ENCODE measurements at places on chromosomes 7 and 10.

DNA sequence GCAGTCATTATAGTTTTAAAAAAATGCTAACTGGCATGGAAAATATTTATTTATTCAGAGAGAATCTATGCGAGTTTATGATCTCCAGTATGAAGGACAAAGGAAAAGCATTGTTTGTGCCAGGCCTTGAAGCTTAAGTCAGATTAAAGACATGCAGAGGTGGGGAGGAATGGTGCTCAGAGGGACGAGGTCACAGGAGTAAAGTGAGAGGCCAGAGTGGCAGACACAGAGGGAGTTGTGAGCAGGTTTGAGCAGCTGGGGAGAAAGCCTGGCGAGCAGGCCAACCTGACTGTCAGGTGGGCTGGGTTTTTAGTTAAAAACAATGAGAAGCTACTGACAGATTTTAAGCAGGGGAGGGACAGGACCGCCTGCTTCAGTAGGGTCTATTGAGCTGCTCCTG is 6.8 kb upstream of the CCNY start:
- DNase-seq = no peak

DNA sequence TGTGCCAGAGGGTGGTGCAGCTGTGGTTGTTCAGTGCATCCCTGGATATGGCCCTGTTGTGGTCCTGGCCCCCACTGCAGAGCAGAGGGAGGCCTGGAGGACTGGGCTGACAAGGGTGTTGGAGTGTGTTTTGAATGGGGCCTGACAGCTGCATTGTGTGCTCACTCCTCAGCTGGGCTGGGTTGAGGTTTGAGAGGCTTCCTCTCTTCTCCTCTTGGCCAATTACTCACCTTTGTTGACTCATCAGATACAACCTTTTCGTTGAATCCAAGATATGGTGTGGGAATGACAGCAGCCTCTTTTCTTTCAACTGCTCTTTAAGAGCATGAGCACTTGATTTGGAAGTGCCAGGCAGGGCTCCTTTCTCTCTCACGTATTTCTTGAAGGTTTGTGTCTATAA is 228.5 kb upstream of the COBL start:
- no peak for DNase-seq

GRCh38 chr10:3178042-3178441 is 5.5 kb upstream of the PITRM1 start:
- DNase-seq = no peak

DNA sequence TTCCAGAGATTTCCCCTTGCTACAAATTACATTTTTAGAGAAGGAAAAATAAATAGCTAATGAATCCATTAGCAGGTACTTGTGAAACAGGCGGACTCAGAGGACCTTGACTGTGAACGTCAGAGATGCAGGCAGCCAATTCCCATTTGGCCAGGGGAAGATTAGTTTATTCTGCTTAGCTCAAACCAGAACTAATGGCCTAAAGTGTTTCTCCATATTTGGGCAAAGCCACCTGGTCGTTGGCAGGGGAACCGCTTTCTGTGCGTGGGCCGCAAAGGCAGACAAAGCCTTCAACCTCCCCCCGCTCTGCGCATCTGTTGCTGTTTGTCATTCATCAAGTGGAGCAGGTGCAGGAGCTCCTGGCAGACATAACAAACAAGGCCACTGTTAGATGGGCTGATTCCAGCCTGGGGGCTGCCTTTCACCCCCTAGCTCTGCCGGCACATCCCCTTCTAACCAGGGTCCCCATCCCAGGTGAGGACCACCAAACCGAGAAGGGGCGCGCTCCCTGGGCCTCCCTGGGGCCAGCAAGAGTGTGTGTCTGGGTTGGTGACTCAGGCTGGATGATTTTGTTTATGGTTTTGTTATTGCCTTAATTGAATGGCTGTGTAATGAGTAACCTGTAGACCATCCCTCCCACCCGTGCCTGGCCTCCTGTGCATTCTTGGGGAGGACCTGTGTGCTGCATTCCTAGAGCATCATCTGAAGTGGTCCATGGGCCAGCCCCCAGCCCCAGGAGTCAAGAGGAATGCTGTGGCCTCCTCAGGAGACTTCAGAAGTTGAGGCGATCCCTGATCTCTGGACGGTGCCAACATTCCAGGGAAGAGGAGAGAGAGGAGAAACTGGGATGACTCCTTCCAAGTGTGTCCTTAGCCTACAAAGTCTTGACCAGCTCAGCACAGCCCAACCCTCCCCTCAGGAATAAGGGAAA is 14.5 kb upstream of the CPA1 start:
- DNase-seq = no peak

GRCh38 chr7:123437447-123437995 is 96.9 kb downstream of the IQUB start:
- no peak for DNase-seq

DNA sequence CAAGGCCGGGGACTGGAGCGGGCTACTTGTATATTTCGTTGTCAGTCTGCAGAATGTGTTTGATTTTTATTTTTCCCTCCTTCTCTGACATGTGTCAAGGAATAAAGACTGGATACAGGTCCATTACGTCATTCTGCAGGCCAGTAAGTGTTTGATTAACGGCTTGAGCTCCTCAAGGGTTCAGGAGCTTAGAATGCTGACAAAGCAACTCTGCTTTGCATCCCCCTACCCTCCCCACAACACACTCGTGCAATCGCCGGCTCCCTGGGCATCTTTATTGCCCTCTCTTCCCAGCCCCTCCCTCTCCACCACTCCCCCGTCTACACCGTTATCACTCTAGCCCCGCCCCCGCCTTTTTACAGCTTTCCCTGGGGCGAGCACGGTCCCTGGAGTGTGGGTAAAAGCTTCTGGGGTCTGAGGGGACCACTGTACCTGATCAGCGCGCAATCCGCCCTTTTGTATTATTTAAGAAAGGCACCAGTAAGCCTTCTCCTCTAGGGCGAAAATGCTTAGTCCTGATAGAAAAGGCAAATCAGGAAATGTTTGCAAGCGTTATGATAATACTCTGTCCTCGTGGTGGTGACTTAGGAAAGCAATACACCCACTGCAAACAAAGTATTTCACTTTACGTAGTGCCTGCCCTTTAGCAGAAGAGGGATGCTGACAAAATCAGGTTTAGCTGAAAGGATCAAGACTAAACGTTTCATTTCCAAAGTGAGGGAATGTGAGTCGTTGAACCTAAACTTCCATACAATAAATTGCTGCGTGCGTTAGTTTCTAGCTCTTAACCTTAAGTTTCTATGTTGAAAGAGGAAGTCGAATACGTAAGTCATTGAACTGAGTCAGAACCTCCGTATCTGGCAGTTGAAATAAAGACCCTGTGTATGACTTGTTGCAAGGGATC is 1.4 kb upstream of the CREB5 start:
- no peak for DNase-seq

DNA sequence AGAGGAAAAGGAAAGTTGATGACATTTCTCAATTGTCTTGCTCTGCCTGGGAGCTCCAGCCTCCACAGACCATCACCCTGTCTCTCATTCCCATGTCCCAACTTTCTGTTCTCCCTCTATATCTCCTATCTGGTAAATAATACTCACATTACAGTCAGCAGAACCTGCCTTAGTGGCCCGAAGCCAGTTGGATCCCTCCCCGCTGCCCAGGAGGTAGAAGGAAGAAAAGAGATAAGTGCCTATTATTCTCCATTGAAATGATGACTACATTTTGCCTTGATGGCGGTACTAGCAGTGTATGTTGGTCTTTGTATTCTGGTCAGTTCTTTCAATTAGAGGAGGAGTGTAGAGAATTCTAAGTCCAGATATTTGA is 91.9 kb downstream of the CSTF2T start:
- no peak for DNase-seq

DNA sequence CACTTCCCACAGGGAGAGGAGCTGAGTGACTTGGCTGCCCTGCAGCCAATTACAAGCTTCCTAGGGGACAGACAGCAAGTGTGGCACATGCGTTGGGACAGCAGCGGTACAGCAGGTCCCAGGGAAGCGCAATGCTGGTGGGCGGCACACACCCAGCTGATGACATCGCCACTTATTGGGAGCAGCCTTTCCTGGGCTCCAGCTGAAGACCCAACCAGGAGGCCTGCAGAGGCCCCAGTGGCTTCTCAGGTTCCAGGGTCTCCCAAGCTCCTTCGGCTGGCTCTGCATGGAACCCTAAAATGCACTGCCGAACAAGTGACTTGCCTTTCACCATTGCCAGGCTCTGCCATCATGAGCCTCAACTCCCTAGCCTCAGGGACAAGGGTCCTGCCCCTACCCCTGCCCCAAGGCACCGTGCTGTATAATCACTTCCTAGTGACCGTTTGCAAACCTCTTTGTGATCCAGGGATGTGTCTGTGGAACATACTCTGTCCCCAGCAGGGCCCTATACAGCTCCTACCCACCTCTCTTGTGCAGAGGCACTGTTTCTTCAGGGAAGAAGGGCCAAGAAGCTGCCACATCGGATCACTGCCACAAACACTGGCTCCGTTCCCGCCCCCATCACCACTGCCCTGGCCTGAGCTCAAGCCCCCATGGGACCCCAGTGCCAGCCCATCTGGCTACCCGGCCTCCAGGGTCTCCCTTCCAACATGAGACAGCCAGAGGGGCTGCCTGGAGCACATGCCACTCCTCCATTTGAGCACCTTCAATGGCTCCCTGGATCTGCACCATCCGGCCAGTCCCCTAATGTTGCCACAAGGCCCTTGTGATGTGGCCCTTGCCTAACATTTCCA is 19.3 kb upstream of the SLIT1 start:
- DNase-seq = no peak

DNA sequence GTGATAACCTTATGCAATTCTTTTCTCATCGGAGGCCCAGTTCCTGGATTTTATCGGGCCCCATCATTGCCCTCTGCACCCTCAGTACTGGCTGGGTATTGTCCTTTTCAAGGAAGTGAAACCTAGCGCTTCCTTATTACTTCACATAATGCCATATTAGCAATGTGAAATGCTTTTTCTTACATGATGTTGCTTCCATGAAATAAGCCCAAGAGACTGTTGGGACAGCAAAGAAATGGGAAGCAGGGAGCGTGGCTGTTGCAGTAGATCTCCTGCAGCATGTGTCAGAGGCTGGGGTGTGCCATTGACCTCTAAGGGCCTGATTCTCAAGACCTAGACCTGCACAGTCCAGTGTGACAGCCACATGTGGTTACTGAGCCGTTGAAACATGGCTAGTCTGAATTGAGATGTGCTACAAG is 8.1 kb downstream of the CHN2 start:
- no peak for DNase-seq

- no peak for DNase-seq
Measured at GRCh38 chr7:134763960-134764359, 15.5 kb upstream of the CALD1 start.

DNA sequence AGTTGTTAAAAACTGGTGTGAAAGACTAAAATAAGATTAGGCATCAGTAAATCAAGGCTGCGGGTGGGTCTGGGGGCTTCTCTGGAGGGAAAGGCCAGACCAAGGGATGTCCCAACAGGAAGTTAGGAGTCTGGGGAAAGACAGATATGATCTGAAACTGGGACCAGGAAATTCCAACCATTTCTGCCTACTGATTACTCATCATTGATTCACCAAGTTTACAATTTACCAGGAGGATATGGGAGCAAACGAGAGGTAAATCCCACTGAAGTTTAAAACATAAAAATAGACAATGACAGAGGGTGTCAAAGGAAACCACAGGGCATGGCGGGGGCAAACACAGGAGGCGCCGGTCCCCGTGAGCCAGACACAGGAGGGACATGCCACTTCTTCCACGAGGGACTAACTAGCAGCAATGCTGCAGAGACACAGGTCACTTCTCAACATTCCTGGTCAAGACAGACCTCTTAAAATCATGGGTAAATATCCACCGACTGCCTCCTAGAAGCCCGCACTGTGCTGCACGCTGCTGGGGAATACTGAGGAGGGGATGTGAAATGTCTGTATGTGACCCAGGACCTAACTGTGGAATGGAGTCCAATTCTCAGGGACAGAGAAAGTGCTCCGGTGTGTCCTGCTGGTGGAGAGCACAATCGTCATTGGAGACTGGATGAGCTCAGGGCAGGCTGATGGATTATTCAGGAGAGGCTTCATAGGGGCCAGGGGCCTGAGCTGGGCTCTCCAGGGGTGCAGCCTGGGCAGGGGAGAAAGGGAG is 153.4 kb upstream of the KLF14 start:
- DNase-seq = no peak

DNA sequence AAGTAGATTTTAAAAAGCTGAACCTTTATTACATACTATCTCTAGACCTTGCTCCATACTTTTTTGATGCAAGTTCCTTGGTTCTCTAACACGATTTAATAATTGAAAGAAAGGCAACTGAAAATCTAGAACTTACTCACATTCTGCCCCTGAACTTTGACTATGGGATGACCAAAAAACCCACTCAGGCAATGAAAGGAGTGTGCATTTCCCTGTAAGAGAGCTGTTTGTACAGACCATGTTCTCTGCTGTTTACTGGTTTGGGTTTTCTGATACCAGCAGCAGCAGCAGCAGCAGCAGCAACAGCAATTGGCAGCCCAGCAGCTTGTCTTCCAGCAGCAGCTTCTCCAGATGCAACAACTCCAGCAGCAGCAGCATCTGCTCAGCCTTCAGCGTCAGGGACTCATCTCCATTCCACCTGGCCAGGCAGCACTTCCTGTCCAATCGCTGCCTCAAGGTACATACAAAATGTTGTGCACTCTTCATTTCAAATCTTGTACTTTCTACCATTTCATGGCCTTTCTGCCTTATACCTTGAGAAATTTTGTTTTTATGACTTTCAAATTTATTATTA is 216.7 kb downstream of the FOXP2 start:
- no peak for DNase-seq

GRCh38 chr10:7763929-7764328 is 23.9 kb downstream of the KIN start:
- DNase-seq = no peak

- DNase-seq = no peak
Measured at GRCh38 chr10:130027716-130028464, 63.8 kb upstream of the EBF3 start.

- no peak for DNase-seq
Measured at GRCh38 chr10:65952086-65952485, 973.8 kb upstream of the LRRTM3 start.

- DNase-seq = no peak
Measured at GRCh38 chr10:30346615-30347014, 2.5 kb downstream of the MTPAP start.

Data from stimulated activated CD4-positive, alpha-beta T cell treated with anti-CD3 and anti-CD28 coated beads, Interleukin-12 subunit alpha, Interleukin-12 subunit beta, amount 100 ng/mL, for 48 hours (primary cell).